ENCODE measurements at places on chromosomes 11 and 22. TPM values are rescaled to one million over a fixed set of nuclear protein-coding genes. Genes with fewer than 3 reads are reported as not detected.

Gene OR4C16
- not detected for total RNA-seq

Gene C1QTNF6
- total RNA-seq: 3.4 TPM

Gene ART1
- not detected for total RNA-seq

Gene OR5B21
- total RNA-seq: 0.40 TPM

Gene SLC22A8
- total RNA-seq: not detected

Gene MRGPRF
- total RNA-seq: not detected

Gene TOP3B
- 33.2 TPM for total RNA-seq

Gene ANO5
- not detected for total RNA-seq

Gene LINC01488
- total RNA-seq: not detected

Gene INS
- not detected for total RNA-seq

Gene NDUFV1
- 315 TPM for total RNA-seq

Gene RNF169
- 11.9 TPM for total RNA-seq

Gene ME3
- total RNA-seq: 1.8 TPM

Gene OR9I1
- not detected for total RNA-seq

Gene TRPC6
- not detected for total RNA-seq

Gene FAT3
- not detected for total RNA-seq

Gene CTR9
- total RNA-seq: 50.6 TPM

Gene MAP6
- total RNA-seq: 0.13 TPM

Gene MYRF
- 1.0 TPM for total RNA-seq

Gene SCUBE1
- 0.08 TPM for total RNA-seq

Gene DLG2
- total RNA-seq: 1.2 TPM

Gene ZP1
- not detected for total RNA-seq

Gene EHF
- not detected for total RNA-seq

Gene MPEG1
- total RNA-seq: not detected

Gene ZNRD2
- 78.2 TPM for total RNA-seq

Gene CSF2RB
- 0.04 TPM for total RNA-seq

Gene WNT11
- not detected for total RNA-seq

Gene TMEM223
- 13.1 TPM for total RNA-seq

Gene OR8J1
- not detected for total RNA-seq

Gene PNPLA5
- total RNA-seq: not detected

Gene HOATZ
- total RNA-seq: not detected

Gene FLRT1
- not detected for total RNA-seq

Gene F2
- not detected for total RNA-seq

Gene POU2AF2
- total RNA-seq: not detected

Gene SCGB1A1
- total RNA-seq: not detected

Gene MCM5
- total RNA-seq: 301 TPM

Gene CDHR5
- not detected for total RNA-seq

Gene MYO18B
- 0.80 TPM for total RNA-seq

Gene MMP7
- total RNA-seq: not detected

Data from activated CD8-positive, alpha-beta memory T cell treated with anti-CD3 and anti-CD28 coated beads for 36 hours (primary cell).